ENCODE measurements at places on chromosomes 13 and 19. TPM values are rescaled to one million over a fixed set of nuclear protein-coding genes. Genes with fewer than 3 reads are reported as not detected.
A peak's percentile ranks its signal among the peaks of the same experiment; 100 is the strongest.

DNA sequence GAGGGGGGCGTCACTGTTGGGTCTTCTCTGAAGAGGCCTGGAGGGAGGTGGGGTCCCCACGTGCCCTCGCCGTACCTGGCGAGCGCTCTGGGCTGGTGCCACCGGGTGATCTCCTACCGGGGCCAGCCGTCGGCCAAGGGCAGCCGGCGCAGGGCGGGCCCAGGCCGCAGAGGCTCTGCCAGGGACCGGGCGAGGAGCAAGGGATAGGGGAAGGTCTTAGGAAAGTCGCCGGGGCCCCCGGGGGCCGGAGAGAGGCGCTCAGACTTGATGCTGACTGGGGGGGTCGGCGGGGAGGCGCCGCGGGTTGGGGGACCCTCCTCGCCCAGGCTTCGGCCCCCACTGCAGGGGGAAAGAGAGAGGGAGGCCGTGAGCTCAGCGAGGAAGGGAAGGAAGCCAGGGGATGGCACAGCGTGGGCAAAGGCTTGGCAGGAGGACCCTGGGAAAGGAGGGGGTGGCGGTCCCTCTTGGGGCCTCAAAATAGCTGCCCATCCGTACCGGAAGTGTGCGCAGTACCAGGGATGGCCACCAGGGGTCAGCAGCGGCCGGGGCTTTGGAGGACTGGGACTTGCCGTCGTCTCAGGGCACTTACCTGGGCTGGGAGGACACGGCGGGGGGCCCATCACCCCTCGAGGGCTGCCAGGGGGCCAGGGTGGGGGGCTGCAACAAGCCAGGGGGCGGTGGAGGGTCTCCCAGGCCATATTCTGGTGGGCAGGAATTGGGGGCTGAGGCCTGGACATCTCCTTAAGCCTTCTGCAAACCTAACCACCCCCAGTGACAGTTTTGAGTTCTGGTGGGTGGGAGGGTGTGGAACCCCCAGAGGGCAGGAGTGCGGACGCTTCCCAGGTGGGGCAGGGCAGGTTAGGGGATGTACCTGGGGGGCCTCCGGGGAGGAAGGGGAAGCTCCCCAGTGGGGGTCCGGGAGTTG is 7.7 kb upstream of the TMEM161A start:
- H3K4me1 ChIP-seq = no peaks in the 10 kb centered on the region
- H3K27me3 ChIP-seq = no peaks in the 10 kb centered on the region
- no peak overlapping the region for H3K4me3 ChIP-seq

GRCh38 chr13:114106991-114107685 is 25.3 kb downstream of the RASA3 start:
- peak; percentile 88 for DNase-seq
- peak overlapping the region; percentile 81 for H3K27ac ChIP-seq
- H3K27me3 ChIP-seq = no peaks in the 10 kb centered on the region
- peaks cover 2% of the 10 kb centered on the region for H3K36me3 ChIP-seq

DNA sequence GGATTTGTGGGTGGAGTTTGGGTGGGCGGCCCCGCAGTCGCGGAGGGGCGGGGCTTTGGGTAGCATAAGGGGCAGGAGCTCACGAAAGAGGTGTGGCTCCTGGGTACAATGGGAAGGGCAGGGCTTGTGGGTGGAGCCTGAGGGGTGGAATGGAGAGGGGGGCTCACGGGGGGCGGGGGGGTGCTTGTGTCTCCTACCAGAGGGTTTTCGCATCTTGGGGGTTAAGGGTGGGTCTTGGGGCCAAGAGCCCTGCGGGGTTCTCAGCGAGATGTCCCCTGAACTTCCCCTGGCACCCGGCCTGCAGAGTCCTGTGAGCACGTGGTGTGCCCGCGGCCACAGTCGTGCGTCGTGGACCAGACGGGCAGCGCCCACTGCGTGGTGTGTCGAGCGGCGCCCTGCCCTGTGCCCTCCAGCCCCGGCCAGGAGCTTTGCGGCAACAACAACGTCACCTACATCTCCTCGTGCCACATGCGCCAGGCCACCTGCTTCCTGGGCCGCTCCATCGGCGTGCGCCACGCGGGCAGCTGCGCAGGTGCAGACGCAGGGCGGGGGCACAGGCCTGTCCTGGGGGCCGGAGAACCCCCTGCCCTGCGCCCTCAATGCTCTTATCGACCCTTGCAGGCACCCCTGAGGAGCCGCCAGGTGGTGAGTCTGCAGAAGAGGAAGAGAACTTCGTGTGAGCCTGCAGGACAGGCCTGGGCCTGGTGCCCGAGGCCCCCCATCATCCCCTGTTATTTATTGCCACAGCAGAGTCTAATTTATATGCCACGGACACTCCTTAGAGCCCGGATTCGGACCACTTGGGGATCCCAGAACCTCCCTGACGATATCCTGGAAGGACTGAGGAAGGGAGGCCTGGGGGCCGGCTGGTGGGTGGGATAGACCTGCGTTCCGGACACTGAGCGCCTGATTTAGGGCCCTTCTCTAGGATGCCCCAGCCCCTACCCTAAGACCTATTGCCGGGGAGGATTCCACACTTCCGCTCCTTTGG is 5.1 kb downstream of the FSTL3 start:
- peak overlapping the region; percentile 100 for H3K27ac ChIP-seq
- peak overlapping the region; percentile 87 for H3K4me3 ChIP-seq
- H3K4me1 ChIP-seq = peaks cover 23% of the 10 kb centered on the region
- H3K36me3 ChIP-seq = peaks cover 6% of the 10 kb centered on the region
- DNase-seq = peak; percentile 84
- H3K27me3 ChIP-seq = no peaks in the 10 kb centered on the region

GRCh38 chr13:106568299-106569003 is 514 bp upstream of the ARGLU1 start:
- H3K36me3 ChIP-seq = no peaks in the 10 kb centered on the region
- peaks cover 50% of the 10 kb centered on the region for H3K4me1 ChIP-seq
- DNase-seq = no peak
- peak overlapping the region; percentile 99 for H3K4me3 ChIP-seq
- H3K27ac ChIP-seq = peak overlapping the region; percentile 93

GRCh38 chr19:9116547-9116946 is 984 bp upstream of the OR7G1 start:
- no peak overlapping the region for H3K27ac ChIP-seq
- peaks cover 7% of the 10 kb centered on the region for H3K27me3 ChIP-seq
- no peaks in the 10 kb centered on the region for H3K4me1 ChIP-seq
- no peak overlapping the region for H3K4me3 ChIP-seq
- DNase-seq = no peak
- H3K36me3 ChIP-seq = no peaks in the 10 kb centered on the region

- no peak overlapping the region for H3K4me3 ChIP-seq
- no peak for DNase-seq
- no peaks in the 10 kb centered on the region for H3K27me3 ChIP-seq
- H3K4me1 ChIP-seq = peaks cover 10% of the 10 kb centered on the region
- H3K36me3 ChIP-seq = no peaks in the 10 kb centered on the region
Observed at GRCh38 chr13:30373727-30374126, 48.6 kb upstream of the UBE2L5 start.

DNA sequence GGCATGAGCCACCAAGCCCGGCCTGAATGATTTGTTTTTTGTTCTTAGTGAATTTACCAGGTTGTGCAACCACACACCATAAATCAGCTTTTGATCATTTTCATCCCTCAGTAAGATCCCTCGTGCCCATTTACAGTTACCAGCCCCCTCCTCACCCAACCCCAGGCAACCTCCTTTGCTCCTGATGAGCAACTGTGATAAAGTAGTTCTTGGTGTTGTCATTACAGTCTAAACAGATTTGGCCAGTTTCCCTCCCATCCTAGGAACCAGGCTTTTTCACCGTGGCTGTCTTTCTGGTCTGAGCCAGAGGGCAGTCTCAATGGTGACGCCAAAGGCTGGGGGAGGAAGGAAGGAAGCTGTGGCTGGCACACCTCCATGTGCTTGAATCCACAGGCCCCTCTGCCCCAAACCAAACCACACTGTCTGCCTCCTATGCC is 61.2 kb upstream of the WDFY2 start:
- H3K4me3 ChIP-seq = no peak overlapping the region
- H3K27ac ChIP-seq = no peak overlapping the region
- H3K36me3 ChIP-seq = no peaks in the 10 kb centered on the region

- H3K27me3 ChIP-seq = peaks cover 10% of the 10 kb centered on the region
- no peaks in the 10 kb centered on the region for H3K36me3 ChIP-seq
- H3K27ac ChIP-seq = no peak overlapping the region
- H3K4me1 ChIP-seq = no peaks in the 10 kb centered on the region
- no peak for DNase-seq
- no peak overlapping the region for H3K4me3 ChIP-seq
Observed at GRCh38 chr13:45728759-45729158, 26.6 kb downstream of the CBY2 start.

DNA sequence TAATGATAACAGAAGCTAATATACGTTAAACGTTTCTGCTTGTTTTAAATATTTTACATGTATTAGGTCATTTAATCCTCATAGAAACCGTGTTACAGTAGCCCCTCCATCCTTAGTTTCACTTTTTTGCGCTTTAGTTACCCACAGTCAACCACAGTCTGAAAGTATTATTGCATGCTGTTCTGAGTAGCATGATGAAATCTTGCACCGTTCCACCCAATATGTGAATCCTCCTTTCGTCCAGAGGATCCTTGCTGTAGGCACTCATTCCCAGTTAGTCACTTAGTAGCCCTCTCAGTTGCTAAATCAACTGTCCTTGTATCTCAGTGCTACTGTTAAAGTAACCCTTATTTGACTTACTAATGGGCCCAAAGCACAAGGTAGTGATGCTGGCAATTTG is 257.8 kb downstream of the ENOX1 start:
- H3K27me3 ChIP-seq = no peaks in the 10 kb centered on the region
- no peak overlapping the region for H3K27ac ChIP-seq
- no peak overlapping the region for H3K4me3 ChIP-seq
- DNase-seq = no peak

GRCh38 chr13:32733690-32734089 is 147.4 kb downstream of the PDS5B start:
- H3K4me1 ChIP-seq = peaks cover 55% of the 10 kb centered on the region
- peaks cover 2% of the 10 kb centered on the region for H3K36me3 ChIP-seq
- H3K27ac ChIP-seq = peak overlapping the region; percentile 30
- H3K4me3 ChIP-seq = no peak overlapping the region
- DNase-seq = no peak

DNA sequence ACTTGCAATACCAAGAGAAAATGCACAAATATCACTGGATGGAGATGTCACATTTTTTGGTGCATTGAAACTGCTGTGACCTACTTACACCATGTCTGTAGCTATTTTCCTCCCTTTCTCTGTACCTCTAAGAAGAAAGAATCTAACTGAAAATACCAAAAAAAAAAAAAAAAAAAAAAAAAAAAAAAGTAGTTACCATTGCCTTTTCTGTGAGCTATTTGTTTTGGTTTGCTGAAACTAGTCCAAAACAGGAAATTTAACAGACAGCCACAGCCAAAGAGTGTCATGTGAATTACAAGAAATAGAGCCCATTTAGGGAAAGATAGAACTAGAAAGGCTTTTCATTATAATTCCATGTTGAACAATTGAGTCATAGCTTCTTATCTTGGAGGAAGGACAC is 37.3 kb downstream of the TNFSF13B start:
- peaks cover 3% of the 10 kb centered on the region for H3K27me3 ChIP-seq
- no peak overlapping the region for H3K4me3 ChIP-seq
- H3K27ac ChIP-seq = no peak overlapping the region
- peaks cover 5% of the 10 kb centered on the region for H3K4me1 ChIP-seq
- no peak for DNase-seq
- peaks cover 3% of the 10 kb centered on the region for H3K36me3 ChIP-seq

DNA sequence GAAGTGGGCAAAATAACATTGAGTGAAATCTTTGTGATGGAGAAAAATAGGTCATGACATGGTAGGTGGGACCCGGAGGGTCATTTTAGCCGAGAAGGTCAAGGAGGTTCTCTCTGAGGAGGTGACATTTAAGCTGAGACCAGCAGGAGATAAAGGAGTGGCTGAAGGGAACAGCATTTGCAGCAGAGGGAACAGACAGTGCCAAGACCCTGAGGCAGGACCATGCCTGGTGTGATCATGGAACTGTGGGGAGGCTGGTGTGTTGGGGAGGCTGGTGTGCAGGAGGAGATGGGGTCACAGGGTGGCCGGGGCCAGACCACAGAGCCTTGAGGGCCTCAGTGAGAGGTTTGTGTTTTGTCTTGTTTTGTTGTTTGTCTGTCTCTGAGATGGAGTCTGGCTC is 59.4 kb upstream of the KLF2 start:
- H3K36me3 ChIP-seq = peaks cover 5% of the 10 kb centered on the region
- H3K27me3 ChIP-seq = peaks cover 8% of the 10 kb centered on the region
- H3K4me1 ChIP-seq = no peaks in the 10 kb centered on the region
- no peak for DNase-seq

DNA sequence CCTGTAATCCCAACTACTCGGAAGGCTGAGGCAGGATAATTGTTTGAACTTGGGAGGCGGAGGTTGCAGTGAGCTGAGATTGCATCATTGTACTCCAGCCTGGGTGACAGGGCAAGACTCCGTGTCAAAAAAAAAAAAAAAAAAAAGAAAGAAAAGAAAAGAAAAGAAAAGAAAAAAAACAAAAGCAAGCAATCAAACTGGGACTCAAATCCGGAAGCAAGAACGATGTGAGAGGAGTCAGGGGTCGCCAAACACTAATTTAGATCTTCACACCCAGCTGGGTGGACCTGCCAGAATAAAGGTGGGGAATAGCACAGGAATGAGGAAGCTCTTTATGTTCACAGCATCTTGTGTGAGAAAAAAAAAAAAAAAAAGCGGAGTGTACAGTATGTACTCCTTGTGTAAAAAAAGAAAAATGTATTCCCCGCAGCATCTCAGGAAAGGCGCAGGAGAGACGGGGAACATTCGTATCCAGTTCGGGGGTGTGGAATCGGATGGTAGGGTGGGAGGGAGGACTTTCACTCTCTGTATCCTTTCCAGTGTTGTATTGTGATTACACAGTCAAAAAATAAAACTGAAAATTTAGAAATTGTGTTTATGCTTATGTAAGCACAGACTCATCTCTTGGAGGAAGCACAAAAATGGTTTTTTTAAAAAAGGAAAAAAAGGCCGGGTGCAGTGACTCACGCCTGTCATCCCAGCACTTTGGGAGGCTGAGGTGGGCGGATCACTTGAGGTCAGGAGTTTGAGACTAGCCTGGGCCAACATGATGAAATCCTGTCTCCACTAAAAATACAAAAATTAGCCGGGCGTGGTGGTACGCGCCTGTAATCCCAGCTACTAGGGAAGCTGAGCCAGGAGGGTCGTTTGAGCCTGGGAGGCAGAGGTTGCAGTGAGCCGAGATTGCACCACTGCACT is 7.6 kb downstream of the DNAJB1 start:
- H3K36me3 ChIP-seq = peaks cover 10% of the 10 kb centered on the region
- DNase-seq = no peak
- peak overlapping the region; percentile 41 for H3K4me3 ChIP-seq
- no peaks in the 10 kb centered on the region for H3K27me3 ChIP-seq

GRCh38 chr19:38711726-38712153 is 32.5 kb downstream of the CAPN12 start:
- H3K27me3 ChIP-seq = no peaks in the 10 kb centered on the region
- no peak for DNase-seq
- peaks cover 63% of the 10 kb centered on the region for H3K4me1 ChIP-seq
- no peak overlapping the region for H3K4me3 ChIP-seq
- H3K36me3 ChIP-seq = peaks cover 51% of the 10 kb centered on the region

- no peak overlapping the region for H3K4me3 ChIP-seq
- H3K4me1 ChIP-seq = no peaks in the 10 kb centered on the region
- no peaks in the 10 kb centered on the region for H3K27me3 ChIP-seq
- no peak for DNase-seq
- H3K27ac ChIP-seq = no peak overlapping the region
- no peaks in the 10 kb centered on the region for H3K36me3 ChIP-seq
Observed at GRCh38 chr19:54586397-54586796, 7.0 kb upstream of the LILRA1 start.

- H3K4me3 ChIP-seq = peak overlapping the region; percentile 76
- no peak for DNase-seq
- H3K36me3 ChIP-seq = no peaks in the 10 kb centered on the region
- H3K27ac ChIP-seq = peak overlapping the region; percentile 70
- H3K4me1 ChIP-seq = peaks cover 5% of the 10 kb centered on the region
- peaks cover 11% of the 10 kb centered on the region for H3K27me3 ChIP-seq
Observed at GRCh38 chr19:17829855-17830566, 8.7 kb upstream of the INSL3 start.

The ZDHHC20 gene
- 57.0 TPM for total RNA-seq

The CDC42EP5 gene
- total RNA-seq = 62.9 TPM

The THSD8 gene
- 3.6 TPM for total RNA-seq

The SLC1A6 gene
- total RNA-seq = not detected

The OCEL1 gene
- 22.3 TPM for total RNA-seq

Data from chondrocyte (in vitro differentiated cells).